ENCODE measurements at places on chromosomes 3 and 15. TPM values are rescaled to one million over a fixed set of nuclear protein-coding genes. Genes with fewer than 3 reads are reported as not detected.

The SLC35G2 gene
- total RNA-seq: not detected

The MYL3 gene
- total RNA-seq: not detected

The TGM5 gene
- total RNA-seq: not detected

The ZNF385D gene
- 5.3 TPM for total RNA-seq

The MYO5C gene
- 1.5 TPM for total RNA-seq

The GOLGA6L10 gene
- 1.4 TPM for total RNA-seq

The CCDC9B gene
- 4.1 TPM for total RNA-seq

The GPR62 gene
- not detected for total RNA-seq

The TMEM207 gene
- not detected for total RNA-seq

The HTR3E gene
- not detected for total RNA-seq

The XIRP1 gene
- total RNA-seq: not detected

The NME9 gene
- total RNA-seq: 0.60 TPM

Data from T-helper 17 cell (primary cell).